ENCODE measurements at places on chromosomes 5 and 9. TPM values are rescaled to one million over a fixed set of nuclear protein-coding genes. Genes with fewer than 3 reads are reported as not detected.

DNA sequence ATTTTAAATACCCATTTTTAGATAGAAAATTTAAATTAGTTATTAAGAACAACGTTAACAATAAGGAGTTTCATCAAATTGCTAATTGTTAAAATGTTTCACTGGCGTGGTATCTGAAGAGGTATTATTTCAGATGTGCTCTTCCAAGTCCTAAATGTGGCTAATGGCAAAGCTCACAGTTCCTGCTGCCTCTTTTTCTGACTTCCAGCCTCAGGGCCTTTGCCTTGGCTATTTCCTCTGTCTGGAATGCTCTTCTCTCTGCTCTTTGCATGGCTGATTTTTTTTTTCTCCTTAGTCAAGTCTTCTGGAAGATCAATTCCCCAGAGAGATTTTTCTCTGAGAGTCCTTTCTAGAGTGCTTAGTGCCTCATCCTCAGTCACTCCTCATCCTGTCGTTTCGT, 9.6 kb upstream of the SSBP2 start:
- DNase-seq: no peak

The C6 gene
- not detected for total RNA-seq

The GHR gene
- 0.63 TPM for total RNA-seq

The CDX1 gene
- 0.33 TPM for total RNA-seq

DNA sequence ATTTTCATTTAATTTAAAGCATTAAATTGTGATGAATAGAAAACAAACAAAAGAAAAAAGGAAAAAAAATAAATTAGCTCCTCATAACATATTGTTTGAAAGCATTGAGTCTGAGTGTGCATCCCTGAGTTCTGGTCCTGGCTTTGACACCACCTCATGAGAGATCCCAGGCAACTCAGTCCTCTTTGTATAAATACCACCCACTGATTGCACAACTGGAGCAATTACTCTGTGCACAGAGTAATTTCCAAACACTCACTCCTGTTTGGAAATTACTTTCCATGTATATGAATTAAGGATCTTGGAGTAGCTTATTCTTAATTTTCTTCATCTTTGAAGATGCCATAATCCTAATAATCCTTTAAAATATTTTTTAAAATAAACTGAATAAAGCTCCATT, 59.4 kb upstream of the C5orf46 start:
- no peak for DNase-seq

The TMEFF1 gene
- total RNA-seq: 15.7 TPM

The ABLIM3 gene
- 35.2 TPM for total RNA-seq

DNA sequence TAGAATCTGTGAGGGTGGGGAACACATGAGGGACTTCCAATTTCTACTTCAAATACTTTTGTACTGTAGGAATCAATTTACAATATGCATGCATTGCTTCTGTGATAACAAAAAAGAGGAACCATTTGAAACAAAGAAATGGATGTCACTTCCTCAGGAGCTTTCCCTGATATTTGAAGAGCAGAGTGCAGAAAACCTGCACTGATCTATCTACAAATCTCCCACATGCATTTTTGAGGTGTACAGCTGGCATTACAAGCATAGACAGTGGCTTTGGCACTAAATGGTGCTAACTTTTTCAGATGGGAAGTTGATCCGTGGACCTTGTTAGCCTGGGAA, 27.7 kb downstream of the YIPF5 start:
- no peak for DNase-seq

The MTX3 gene
- total RNA-seq: 16.8 TPM

DNA sequence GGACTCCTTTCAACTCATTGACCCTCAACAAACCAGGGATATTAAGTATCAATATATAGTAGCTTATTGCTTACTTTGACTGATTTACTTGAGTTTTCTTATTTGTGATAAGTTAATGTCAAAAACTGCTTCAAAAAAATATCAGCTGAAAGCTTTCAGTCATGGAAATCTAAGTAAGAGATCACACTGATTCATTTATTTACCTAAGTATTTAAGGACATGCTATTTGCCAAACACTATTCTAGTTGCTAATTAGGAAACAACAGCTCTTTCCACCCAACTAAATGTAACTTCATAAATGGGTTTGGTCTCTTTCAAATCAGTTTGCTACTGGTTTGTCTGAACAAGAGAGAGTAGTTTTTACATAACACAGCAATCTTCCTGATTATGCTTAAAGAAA, 48.2 kb downstream of the CHD1 start:
- no peak for DNase-seq

GRCh38 chr5:17090839-17091238, 126.6 kb upstream of the BASP1 start:
- DNase-seq: no peak

The CDC20B gene
- not detected for total RNA-seq

GRCh38 chr9:73154722-73155121, 3.1 kb downstream of the ANXA1 start:
- DNase-seq: no peak

GRCh38 chr5:176986280-176986679, 20.3 kb downstream of the UIMC1 start:
- no peak for DNase-seq

- no peak for DNase-seq
Observed at GRCh38 chr5:102762562-102763227, 7.6 kb downstream of the PAM start.

DNA sequence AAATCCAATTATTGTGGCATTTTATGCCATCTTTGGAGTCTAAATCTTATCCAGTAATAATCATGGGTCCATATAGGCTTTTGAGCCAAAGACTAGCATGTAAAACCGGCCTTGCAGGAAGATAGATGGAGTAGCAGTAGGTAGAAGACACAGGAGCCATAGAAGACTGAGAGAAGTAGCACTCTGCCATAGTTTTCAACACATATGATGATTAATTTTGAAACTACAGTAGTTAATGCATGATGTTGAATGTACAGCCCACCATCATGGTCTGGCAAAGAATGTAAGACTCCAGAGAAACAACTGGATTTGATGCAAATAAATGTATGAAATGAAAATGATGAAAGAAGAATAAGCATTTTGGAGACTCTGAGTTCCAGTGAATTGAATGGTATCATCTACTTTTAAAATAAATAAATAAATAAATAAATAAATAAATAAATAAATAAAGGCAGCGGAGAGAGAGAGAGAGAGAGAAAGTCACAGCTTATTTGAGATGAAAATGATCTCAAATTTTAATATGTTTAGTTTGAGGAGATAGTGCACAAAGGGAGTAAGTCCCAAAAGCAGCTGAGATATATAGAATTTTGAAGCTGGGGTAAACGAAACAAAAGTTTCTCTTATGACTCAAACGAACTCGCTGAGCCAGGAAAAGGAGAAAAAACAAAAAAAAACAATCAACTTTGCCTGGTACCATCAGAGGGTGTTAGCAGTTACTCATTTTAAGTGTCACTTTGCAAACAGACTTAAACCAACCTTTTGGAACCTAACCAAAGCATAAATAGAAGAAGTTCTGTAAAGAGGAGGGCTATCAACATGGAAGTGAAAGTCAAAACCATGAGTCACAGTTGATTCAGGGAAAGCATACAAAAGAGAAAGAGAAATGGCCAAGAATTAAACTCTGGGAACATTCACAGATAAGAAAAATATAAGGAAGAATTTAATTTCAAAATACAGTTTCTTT, 388.7 kb downstream of the CETN3 start:
- DNase-seq: peak; percentile 84

GRCh38 chr5:91183743-91184142, 199.4 kb downstream of the ARRDC3 start:
- DNase-seq: no peak

The ROR2 gene
- total RNA-seq: 2.9 TPM

GRCh38 chr9:28155067-28155466, 581.8 kb upstream of the C9orf72 start:
- DNase-seq: no peak

GRCh38 chr9:37984672-37985611, 81.0 kb upstream of the SLC25A51 start:
- DNase-seq: no peak

DNA sequence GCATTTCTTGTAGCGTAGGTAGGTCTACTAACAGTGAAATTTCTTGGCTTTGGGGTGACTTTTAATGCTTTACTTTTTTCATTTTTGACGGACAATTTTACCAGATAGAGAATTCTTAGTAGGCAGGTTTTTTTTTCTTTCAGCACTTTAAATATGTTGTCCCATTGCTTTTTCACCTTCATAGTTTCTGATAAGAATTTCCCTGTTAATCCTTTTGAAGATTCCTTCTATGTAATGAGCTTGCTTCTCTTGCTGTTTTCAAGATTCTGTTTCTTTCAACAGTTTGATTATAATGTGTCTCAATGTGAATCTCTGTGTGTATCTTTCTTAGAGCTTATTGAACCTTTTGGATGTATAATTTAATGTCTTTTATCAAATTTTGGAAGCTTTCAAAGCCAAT, 35.5 kb downstream of the PBX3 start:
- DNase-seq: no peak

The DNAI1 gene
- total RNA-seq: not detected

GRCh38 chr5:137303509-137303908, 195.6 kb downstream of the SPOCK1 start:
- DNase-seq: no peak

- DNase-seq: no peak
Observed at GRCh38 chr9:106092083-106092482, 397.7 kb downstream of the TMEM38B start.

GRCh38 chr5:168315416-168316138, 24.1 kb downstream of the WWC1 start:
- DNase-seq: no peak

DNA sequence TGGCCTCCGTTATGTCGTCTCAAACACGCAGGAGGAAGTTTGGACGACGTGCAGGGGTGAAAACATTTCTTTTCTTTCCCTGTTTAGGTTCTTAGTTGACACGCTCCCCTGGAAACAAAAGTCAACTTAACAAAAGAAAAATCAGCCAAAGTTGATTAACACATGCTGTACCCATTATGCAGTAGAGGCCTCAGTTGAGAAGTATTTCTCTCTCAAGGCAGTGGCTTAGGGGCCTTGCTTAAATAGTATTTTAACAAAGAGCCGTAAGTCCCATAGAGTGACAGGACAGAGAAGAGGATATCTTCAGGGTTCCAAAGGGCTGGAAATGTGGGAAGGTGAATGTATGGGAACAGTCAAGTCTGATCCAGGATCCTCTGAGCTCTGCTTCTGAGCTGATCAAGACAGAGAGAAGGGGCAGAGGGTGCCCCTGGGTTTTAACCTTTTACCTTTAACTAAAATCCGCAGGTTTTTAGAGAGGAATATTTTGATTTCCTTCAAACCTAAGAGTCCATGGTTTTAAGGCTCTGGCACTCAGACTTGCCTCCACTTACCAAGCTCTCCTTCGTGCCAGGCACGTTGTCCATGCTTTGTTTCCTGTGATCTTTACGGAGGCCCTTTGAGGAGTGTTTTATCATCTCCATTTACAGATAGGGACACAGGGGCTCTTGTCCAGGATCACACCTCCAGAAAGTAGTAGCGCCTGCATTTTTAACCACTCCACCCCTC, 629 bp upstream of the CD74 start:
- DNase-seq: no peak

GRCh38 chr5:157217289-157218024, 36.8 kb downstream of the ITK start:
- DNase-seq: no peak

- DNase-seq: no peak
Observed at GRCh38 chr5:154993461-154993860, 20.1 kb upstream of the KIF4B start.

DNA sequence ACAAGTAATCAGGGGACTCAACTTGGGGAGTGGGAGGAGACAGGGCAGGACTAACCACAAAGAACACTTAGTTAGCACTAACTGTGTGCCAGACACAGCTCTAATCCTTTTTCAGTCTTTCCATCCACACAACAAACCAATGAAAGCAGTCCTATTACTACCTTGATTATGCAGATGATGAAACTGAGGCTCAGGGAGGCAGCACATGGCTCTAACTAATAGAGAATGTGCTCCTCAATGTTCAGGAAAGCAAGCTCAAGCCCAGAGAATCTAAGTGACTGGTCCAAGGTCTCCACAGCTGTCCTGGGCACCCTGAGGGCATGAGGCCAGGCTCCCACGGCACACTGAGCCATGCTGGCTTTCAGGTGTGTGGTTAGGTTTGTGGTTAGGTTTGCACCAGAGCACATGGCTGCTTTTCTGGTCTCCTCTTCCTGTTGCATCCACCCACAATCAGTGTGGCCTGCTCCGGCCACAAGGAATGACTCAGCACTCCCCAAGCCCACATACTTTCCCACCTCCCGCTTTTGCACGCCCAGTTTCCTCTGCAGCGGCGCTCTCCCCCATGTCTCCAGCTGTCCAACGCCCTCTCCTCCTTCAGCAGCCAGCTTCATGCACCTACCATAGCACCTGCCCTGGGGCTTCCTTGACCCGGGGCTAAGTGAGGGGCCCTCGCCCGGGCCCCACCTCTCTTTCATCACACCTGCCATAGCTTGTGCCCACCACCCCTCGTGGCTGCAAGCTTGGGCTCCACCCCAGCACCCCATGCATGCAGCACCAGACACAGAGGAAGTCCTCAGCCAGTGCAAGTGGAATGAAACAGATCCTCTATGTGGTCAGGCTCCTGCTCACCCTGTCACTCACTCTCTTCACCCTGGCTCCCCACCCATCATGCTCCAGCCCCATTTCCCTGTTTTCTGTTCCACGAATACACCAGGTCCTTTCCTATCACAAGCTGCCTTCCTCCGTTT, 133.1 kb downstream of the GABBR2 start:
- DNase-seq: peak; percentile 76

DNA sequence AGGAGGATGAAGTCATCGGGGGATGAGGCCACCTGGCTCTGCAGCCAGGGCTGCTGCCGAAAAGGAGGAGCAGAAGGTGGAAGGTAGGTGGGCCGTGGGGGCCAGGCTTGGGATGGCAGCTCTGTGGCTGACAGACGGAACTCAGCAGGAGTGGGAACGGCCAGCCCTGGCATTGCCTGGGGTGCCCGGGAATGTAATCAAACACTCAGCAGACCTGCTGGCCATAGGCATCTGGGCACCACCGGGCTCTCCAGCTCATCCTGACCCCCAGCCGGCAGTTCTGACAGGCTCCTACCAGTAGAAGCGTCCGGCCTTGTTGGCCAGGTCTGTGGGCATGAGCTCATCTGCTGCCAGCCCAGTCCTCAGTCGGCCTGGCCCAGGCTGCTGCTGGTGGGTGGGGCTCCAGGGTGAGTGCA, 4.3 kb upstream of the FAT2 start:
- no peak for DNase-seq

- no peak for DNase-seq
Observed at GRCh38 chr5:82104872-82105271, 133.0 kb downstream of the ATG10 start.

DNA sequence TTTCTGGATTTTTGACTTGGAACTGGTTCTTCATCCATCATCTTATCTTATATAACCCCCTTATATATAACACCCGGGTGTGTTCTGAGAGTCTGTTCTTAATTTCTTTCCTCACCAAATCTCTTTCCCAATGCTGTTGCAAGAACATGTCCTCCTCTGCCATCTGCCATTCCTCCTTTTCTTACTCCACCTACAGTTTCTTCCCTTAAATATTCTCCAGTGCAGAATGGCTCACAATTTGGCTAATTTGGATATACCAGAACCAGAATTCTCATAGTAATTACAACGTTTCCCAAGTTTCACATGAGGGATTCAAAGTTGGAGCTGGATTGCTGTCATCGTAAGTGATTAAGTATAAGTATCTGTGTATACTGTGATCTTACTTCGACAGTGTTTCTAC, 28.0 kb downstream of the SKP2 start:
- no peak for DNase-seq

- DNase-seq: peak; percentile 49
Observed at GRCh38 chr9:131965103-131965502, 114.6 kb downstream of the MED27 start.

- no peak for DNase-seq
Observed at GRCh38 chr5:154830596-154830995, 19.8 kb downstream of the FAXDC2 start.
